ENCODE measurements at places on chromosomes 16 and 17. TPM values are rescaled to one million over a fixed set of nuclear protein-coding genes. Genes with fewer than 3 reads are reported as not detected.

SNRNP25 gene
- total RNA-seq = 77.6 TPM

FAM171A2 gene
- total RNA-seq = 0.47 TPM

TMEM238L gene
- not detected for total RNA-seq

RHBDL1 gene
- not detected for total RNA-seq

KRTAP4-6 gene
- not detected for total RNA-seq

NCOR1 gene
- 152 TPM for total RNA-seq

KCTD19 gene
- total RNA-seq = not detected

CAMKK1 gene
- 1.1 TPM for total RNA-seq

ERN2 gene
- total RNA-seq = 1.1 TPM

CIAO3 gene
- 48.5 TPM for total RNA-seq

TUBB3 gene
- total RNA-seq = 1.1 TPM

TP53TG3 gene
- not detected for total RNA-seq

KLHL36 gene
- total RNA-seq = 15.6 TPM

FOXN1 gene
- total RNA-seq = not detected

KRTAP2-2 gene
- total RNA-seq = not detected

ENPP7 gene
- not detected for total RNA-seq

LRRC37B gene
- 6.1 TPM for total RNA-seq

HCRT gene
- not detected for total RNA-seq

TMEM204 gene
- total RNA-seq = 26.3 TPM

NOTUM gene
- total RNA-seq = not detected

ETV4 gene
- not detected for total RNA-seq

CBX8 gene
- 0.49 TPM for total RNA-seq

SYT17 gene
- 0.87 TPM for total RNA-seq

SMPD3 gene
- not detected for total RNA-seq

CLEC19A gene
- not detected for total RNA-seq

PDE6G gene
- not detected for total RNA-seq

KRT20 gene
- not detected for total RNA-seq

YPEL2 gene
- total RNA-seq = 27.4 TPM

GNPTG gene
- 23.3 TPM for total RNA-seq

CTRL gene
- not detected for total RNA-seq

SHCBP1 gene
- total RNA-seq = 1.3 TPM

ABCA6 gene
- 15.7 TPM for total RNA-seq

CCL16 gene
- total RNA-seq = not detected

HBA1 gene
- total RNA-seq = not detected

RDM1 gene
- not detected for total RNA-seq
